ENCODE measurements at places on chromosomes 6 and 20. TPM values are rescaled to one million over a fixed set of nuclear protein-coding genes. Genes with fewer than 3 reads are reported as not detected.

TMEM170B gene
- total RNA-seq, result 2.9 TPM

TCFL5 gene
- total RNA-seq, result 11.8 TPM

SLC9A8 gene
- total RNA-seq, result 35.0 TPM

STK38 gene
- 47.5 TPM for total RNA-seq

CD24 gene
- 253 TPM for total RNA-seq

ZNF322 gene
- total RNA-seq, result 27.7 TPM

APCDD1L gene
- 2.3 TPM for total RNA-seq

SRSF6 gene
- total RNA-seq, result 192 TPM

PNLDC1 gene
- total RNA-seq, result not detected

TCP11 gene
- total RNA-seq, result not detected

Data from ureter (tissue), 1 donor.